ENCODE measurements at places on chromosomes 7 and 10.

GRCh38 chr7:121545418-121545817, 149.3 kb upstream of the FAM3C start:
- H3K27ac ChIP-seq: no peak overlapping the region
- H3K4me3 ChIP-seq: no peak overlapping the region
- no peaks in the 10 kb centered on the region for H3K36me3 ChIP-seq
- peaks cover 22% of the 10 kb centered on the region for H3K4me1 ChIP-seq

GRCh38 chr10:110556969-110557601, 10.4 kb upstream of the SMC3 start:
- no peaks in the 10 kb centered on the region for H3K36me3 ChIP-seq
- no peaks in the 10 kb centered on the region for H3K4me1 ChIP-seq
- no peaks in the 10 kb centered on the region for H3K27me3 ChIP-seq
- no peak overlapping the region for H3K4me3 ChIP-seq
- no peak for DNase-seq
- no peak overlapping the region for H3K27ac ChIP-seq

GRCh38 chr7:131039836-131040235, 287.8 kb upstream of the MKLN1 start:
- no peaks in the 10 kb centered on the region for H3K27me3 ChIP-seq
- no peak for DNase-seq
- H3K36me3 ChIP-seq: no peaks in the 10 kb centered on the region
- H3K27ac ChIP-seq: no peak overlapping the region
- peaks cover 16% of the 10 kb centered on the region for H3K4me1 ChIP-seq

- no peak overlapping the region for H3K4me3 ChIP-seq
- DNase-seq: no peak
- H3K36me3 ChIP-seq: no peaks in the 10 kb centered on the region
- H3K27ac ChIP-seq: no peak overlapping the region
Measured at GRCh38 chr7:69791739-69792138, 193.5 kb downstream of the AUTS2 start.

GRCh38 chr10:104066945-104067344, 18.7 kb downstream of the COL17A1 start:
- no peaks in the 10 kb centered on the region for H3K27me3 ChIP-seq
- no peaks in the 10 kb centered on the region for H3K36me3 ChIP-seq
- no peak overlapping the region for H3K4me3 ChIP-seq
- H3K4me1 ChIP-seq: no peaks in the 10 kb centered on the region
- DNase-seq: no peak
- no peak overlapping the region for H3K27ac ChIP-seq

DNA sequence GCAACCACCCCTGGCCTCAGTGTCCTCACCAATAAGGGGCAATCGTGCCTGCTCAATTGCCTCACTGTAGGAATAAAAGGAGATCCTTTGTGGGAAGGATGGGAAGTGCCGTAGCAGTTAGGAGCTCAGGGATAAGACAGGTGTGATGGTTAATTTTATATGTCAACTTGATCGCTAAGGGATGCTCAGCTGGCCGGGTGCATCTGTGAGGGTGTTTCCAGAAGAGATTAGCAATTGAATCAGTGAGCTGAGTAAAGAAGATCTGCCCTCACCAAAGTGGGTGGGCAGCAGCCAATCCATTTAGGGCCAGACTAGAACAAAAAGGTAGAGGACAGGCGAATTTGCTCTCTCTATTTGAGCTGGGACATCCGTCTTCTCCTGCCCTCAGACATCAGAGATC, 46.3 kb downstream of the BUB3 start:
- no peaks in the 10 kb centered on the region for H3K27me3 ChIP-seq
- H3K27ac ChIP-seq: no peak overlapping the region
- H3K4me3 ChIP-seq: no peak overlapping the region
- H3K36me3 ChIP-seq: no peaks in the 10 kb centered on the region
- no peaks in the 10 kb centered on the region for H3K4me1 ChIP-seq
- DNase-seq: no peak

Measured in pancreas (tissue), 10 donors.